ENCODE measurements at places on chromosomes 12 and 14.
A peak's percentile ranks its signal among the peaks of the same experiment; 100 is the strongest.

GRCh38 chr12:8629486-8630033 is 16.9 kb upstream of the AICDA start:
- DNase-seq: no peak

DNA sequence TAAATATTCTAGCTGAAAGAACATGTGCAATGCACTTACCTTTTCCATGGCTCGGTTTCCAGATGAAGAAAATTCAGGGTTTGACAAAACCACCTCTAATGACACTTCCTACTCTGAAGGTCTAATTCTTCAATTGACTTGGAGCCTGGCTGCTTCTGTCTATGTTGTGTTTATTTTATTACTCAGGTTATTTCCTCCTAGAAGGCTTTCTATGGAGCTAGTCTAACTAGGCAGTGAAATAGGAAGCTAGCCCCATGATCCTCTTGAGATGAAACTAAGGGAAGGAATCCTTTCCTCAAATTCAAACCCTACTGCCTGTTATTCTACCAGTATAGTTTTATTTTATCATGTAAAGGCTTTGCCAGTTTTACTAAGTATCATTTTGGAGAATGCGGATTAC is 20.9 kb upstream of the IFNG-AS1 start:
- DNase-seq: no peak

DNA sequence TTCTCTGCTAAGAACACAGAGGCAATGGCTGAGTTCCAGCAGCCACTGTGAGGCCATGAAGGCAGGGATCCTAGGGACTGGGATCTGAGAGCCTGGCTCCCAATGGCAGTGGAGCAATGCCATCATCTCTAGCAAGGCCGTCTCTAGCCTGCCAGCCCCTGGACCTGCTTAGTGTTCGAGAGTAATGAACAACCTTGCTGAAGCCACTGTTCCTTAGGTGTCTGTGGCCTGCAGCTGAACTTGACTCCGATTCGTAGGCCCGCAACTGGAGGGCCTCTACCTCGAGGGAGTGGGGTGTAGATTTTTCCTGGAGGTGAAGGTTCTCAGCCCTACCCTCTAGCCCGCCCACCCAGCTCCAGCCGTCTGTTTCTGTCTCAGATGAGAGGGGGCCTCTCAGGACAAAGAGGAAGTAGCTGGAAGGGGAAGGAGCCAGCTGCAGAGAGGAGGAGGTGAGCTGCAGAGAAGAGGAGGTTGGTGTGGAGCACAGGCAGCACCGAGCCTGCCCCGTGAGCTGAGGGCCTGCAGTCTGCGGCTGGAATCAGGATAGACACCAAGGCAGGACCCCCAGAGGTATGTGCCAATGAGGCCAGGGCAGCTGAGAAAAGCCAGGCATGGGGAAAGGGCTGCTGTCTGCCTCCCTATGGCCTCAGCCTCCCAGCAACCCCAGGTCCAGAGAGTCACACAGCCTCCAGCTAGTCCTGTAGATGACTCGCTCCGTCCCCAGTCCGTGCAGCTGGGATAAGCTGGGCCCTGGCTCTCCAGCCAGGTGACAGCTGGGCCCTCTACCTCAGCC is at the start of gene PLD4:
Gene PLD4 (plus strand): TSS at position 459 of the 793 bp plus-strand sequence. CDS start 2,262 bp downstream, outside the sequence.
- DNase-seq: no peak

- DNase-seq: no peak
Observed at GRCh38 chr12:64840119-64840518, 15.7 kb downstream of the TBC1D30 start.

DNA sequence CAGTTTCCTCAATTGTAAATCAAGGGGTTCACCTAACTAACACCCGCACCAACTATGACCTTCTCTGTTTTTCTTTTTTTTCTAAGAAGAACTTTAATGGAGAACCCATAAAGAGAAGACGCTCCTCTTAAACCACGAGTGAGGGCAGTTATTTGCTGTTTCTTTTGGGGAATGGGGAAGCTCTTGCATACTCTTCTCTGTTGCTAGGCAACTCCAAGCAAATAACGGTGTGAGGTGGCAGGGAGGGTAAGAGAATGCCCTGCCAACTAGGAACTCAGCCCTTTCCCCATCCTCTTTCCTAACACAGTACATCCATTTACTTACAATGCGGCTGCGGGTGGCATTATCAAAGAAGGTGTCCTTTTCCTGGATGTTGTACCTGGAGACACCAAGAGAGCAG is 114.9 kb downstream of the ANO2 start:
- no peak for DNase-seq

- peak; percentile 64 for DNase-seq
Observed at GRCh38 chr14:102235275-102235897, 69.6 kb downstream of the MOK start.

GRCh38 chr14:100406505-100407131 is 83.5 kb downstream of the SLC25A47 start:
- DNase-seq: no peak

- no peak for DNase-seq
Observed at GRCh38 chr12:39355841-39356240, 87.1 kb downstream of the KIF21A start.

DNA sequence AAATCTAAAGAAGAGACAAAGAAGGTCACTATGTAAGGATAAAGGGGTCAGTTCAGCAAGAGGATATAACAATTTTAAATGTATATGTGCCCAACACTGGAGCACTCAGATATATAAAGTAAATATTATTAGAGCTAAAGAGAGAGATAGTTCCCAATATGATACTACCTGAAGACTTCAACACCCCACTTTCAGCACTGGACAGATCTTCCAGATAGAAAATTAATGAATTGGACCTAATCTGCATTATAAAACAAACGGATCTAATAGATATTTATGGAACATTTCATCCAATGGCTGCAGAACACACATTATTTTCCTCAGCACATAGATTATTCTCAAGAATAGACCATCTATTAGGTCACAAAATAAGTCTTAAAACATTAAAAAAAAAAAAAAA is 24.1 kb upstream of the SRGAP1 start:
- no peak for DNase-seq

GRCh38 chr12:68793436-68793835 is 14.5 kb upstream of the MDM2 start:
- DNase-seq: no peak

DNA sequence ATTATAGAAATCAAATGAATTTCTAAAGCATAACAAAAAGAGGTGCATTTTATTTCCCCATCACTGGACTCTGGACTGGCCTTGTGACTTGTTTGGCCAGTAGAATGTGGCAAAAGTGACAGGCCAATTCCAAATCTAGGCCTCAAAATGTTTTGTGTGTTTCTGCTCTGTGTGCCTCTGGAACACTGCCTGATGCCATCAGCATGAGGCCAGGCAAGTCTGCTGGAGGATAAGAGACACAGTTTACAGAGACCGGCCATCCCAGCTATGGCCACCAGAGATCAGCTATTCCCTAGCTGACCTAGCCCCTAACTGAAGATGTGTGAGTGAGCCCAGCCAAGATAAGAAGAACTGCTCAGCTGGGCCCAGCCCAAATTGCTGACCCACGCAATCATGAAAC is 32.9 kb downstream of the ASCL1 start:
- DNase-seq: no peak

DNA sequence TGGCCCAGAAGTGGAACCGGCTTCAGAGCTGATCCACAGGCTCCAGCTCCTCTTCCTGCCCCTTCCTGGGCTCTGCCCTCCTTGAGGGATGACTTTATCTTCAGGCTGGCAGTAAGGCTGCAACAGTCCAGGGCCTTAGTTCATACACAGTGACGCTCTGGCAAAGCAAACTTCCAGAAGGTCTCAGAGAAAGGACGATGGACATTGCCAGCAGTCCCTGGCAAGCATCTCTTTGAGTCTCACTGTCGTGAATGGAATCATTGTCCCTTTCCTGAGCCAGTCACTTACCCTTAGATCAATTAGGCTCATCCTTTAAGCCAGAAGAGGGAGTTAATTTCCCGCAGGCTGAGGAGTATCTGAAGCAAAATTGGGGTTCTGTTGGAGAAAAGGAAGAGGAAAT is 8.6 kb downstream of the AK7 start:
- DNase-seq: no peak

DNA sequence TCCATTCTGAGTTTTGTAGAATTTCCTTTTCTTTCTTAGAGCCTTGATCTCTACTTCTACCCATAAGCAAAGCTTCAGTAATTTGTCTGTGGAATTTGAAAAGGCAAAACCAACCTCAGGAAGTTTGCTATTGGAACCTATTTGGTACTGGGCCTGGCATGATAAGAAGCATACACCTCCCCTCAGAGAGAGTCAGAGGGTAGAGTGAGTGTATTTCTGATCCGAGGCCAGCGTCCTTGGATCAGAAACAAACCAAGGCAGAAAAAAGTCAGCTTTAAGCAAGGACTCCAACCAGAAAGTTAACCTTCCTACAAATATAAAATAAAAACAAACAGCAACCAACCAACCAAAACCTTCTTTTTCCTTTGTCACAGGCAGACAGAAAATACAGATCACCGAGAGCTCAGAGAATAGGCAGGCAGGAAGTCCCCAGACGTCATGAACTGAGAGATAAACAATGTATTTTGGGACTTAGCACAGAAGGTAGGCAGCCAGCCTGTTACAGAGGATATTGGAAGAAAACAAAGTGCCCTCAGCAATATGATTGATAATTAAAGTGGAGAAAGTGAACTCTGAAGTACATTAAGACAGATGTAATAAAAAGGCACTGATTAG is 141.5 kb downstream of the NEDD1 start:
- no peak for DNase-seq

DNA sequence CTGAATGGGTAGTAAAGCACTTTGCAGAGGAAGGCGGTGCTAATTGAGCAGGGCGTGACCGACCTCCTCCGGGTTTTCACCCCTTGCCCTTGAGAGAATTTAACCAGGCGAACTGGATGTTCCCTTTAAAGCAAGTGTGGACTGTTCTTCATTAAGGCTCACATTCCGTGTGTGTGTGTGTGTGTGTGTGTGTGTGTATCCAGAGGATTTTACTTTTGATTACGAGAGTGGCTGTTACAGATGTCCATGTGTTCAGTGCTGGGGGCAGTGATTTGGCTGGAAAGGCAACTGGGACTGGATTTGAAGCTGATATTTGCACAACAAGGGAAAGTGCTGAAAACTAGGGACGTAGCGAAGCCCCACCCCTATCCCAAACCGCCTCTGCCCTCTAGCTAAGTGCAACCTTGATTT is 2.2 kb downstream of the TMEM132C start:
- peak; percentile 59 for DNase-seq

GRCh38 chr12:167959-168600 is 45.9 kb downstream of the SLC6A12 start:
- DNase-seq: no peak

GRCh38 chr14:75339059-75339458 is 60.4 kb downstream of the FOS start:
- DNase-seq: no peak

GRCh38 chr12:1592444-1593173 is 1.8 kb downstream of the FBXL14 start:
- peak; percentile 52 for DNase-seq

DNA sequence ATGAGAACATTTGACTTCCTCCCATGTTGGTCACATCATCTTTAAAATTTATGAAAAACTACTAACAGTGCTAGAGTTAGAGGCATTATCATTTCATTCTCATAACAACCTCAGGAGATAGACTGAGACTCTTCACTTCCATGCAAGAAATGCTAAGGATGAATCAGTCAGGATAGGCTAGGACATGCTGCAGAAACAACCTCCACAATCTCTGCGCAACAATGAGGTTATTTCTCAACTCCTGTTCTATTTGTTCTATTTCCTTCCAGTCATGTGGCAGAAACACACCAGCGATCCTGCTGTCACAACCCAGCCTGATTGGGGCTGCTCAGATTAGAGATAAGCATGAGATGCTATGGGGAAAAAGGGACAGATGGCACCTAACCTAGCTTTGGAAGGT is 49.0 kb upstream of the TMEM263 start:
- no peak for DNase-seq

DNA sequence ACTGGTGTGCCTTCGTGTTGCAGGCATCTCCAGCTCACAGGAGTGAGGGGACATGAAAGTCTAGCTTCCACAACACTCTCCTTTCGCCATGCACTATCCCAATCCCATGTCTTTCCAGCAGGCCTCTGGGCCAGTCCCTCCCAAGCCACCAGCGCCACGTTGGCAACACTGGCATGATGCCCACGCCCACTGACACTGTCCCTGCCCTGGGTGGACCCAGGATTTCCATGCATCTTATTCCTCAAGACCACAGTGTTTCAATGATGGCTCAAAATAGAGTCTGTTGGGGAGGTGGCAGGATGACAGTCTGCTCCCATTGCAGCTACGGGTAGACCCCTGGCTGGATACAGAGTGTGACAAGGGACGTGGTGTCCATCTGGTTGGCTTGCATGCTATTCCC is 2.3 kb downstream of the SP7 start:
- DNase-seq: no peak

GRCh38 chr12:107362960-107363359 is 269.6 kb upstream of the CRY1 start:
- no peak for DNase-seq

DNA sequence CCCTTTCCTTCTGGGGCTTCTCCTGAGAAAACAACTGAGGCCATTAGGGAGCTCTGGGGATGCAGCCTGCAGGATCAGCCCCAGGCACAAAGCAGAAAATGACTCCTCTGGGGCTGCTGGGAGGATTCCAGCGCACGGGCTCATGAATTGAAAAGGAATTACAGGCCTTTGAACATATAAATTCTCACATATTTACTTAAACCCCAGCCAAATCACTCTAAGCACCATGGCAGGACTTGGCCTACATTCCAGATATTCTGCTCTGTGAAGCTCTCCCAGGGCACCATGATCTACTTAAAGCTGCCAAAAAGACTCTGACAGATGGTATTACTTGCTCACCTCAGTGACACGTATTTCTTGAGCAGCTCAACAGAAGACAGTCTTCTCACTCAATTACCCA is 87.2 kb downstream of the ZFC3H1 start:
- no peak for DNase-seq

DNA sequence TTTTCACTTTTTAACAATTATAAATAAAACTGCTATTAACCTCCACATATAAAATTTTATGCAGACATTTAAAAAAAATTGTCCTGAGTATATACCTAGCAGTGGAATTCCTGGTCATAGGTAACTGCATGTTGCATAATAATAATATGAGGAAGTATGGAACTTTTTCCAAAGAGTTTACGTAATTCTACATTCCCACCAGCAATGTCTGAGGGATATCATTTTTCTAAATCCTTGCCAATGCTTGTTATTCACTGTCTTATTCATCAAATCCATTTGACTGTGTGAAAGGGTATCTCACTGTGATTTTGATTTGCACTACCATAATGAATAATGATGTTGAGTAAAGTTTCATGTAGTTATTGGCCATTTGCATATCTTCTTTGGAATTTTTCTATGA is 393.8 kb downstream of the LRFN5 start:
- no peak for DNase-seq

Data from NCI-H748 treated with DMSO at 0.1 percent for 48 hours (cell line).